NCI-H187 (cell line): ENCODE measurements at places on chromosomes 16 and 17.

- no peak for DNase-seq
Observed at GRCh38 chr17:56697190-56697589, 103.7 kb downstream of the NOG start.

DNA sequence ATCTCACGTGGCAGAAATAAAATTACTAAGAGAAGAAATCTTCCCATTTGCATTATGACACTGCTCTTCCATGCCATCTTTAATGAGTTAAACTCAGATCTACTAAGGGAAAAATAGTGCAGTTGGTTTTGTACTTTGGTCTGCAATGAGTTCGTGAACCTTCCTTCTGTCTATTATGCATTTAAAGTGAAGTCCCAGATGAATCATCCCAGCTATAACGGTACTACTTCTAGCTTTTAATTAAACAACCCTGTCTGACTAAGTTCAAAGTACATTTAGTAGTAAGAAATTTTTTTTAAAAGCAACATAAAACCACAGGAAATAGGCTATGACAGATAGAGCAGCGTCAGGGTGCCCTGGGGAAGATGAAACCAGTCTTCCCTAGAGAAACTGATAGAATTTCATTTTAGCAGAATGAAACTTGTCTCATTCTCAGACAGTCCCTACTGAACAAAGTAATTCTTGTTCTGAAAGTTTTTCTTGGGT, 1.8 kb downstream of the TMIGD1 start:
- DNase-seq: no peak

DNA sequence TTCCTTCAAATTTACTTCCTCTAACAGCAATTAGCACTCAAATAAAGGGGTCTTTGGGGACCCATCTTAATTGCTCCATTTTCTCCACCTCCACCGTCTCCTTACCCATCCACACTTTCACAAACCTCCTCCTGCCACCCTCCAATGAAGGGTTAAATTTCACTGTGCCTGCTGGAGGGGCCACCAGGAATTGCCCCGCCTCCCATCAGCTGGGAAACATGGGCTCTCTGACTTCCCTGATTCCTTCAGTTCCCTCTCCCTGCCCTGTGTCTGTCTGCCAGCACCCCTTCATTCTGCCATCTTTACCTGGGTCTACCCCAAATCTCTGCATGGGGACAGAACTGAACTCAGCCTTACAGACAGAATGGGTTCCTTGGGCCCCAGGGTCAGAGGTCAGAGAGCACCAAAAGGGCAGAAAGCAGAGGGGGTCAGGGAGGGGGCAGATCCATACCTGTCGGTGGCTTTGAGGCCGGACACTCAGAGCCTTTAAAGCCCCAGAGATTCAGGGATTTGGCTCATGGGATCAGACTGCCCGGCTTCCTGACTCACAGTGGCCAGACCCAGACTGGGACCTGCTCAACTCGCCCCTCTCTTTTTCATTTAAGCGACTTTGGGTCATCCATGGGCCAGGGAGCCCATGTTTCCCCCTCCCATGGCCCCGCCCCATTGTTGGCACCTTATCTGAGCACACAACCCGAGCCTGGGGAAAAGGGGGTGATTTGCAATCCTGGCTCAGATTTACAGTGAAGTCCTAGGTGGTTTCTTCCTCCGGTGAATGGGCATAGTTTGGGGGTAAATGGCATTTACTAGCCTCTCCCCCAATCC, 17.6 kb upstream of the SP2 start:
- no peak for DNase-seq

- no peak for DNase-seq
Observed at GRCh38 chr17:68706356-68706920, 105.3 kb upstream of the FAM20A start.

GRCh38 chr17:42017866-42018200, 594 bp upstream of the DNAJC7 start:
- no peak for DNase-seq

GRCh38 chr16:88781140-88782077, 3.6 kb downstream of the PIEZO1 start:
- DNase-seq: no peak

DNA sequence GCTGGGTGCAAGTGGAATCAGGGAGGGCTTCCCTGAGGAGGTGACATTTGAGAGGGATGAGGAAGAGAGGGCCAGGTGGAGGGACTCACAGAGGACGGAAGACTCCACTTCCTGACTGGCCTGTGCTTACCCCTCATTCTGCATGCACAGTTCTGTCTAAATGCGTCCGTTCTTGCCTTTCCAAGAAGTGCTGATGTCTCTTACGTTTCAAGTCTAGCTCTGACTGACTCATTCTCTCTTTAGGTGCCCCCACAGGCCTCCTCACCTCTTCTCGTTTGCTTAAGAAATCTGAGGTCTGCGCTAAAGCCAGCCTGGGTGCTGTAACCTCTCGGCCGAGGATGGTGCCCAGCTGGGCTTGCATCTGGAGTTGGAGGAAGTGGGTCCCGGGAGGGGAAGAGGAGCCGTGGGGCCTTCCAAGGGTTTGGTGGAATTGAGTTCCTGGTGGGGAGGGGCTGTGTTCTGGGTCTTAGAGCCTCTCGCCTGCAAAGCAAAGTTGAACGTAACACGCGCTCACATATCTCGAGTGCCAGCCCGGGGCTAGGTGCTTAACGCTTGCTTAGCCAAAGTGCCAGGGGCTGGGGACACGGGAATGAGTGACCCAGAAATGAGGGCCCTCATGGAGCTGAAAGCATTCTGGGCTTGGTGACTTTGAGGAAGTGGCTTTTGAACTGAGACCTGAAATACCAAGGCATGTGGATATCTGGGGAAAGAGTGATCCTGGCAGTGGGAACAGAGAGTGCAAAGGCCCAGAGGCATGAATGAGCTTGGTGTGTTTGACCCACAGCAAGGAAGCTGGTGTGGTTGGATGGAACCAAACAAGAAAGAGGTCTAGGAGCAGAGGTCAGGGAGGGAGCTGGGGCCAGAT, 4.8 kb downstream of the IL4R start:
- DNase-seq: no peak

GRCh38 chr17:6683730-6684459, 29.3 kb downstream of the SLC13A5 start:
- DNase-seq: no peak

DNA sequence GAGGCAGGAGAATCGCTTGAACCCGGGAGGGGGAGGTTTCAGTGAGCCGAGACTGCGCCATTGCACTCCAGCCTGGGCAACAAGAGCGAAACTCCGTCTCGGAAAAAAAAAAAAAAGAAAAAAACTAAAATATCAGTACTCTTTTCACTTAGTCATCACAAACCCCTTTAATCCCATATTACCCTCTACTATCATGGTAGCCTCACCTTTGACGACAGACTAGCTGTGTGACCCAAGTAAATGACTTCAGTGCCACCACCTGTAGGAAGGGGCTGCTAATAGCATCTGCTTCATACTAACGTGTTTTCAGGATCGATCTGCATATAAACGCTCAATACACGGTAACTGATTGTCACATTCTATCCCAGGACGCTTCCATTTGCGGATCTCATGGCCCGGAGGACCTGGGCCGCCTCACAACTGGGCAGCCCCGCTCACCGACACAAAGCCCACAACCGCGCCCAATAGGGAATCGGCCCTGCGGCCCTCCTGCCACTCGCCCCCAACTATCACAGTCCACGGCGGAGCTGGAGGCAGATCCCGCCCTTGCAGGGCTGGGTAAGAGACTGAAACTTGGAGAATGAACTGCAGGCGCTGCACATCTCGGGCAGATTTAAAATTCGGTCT, 1.1 kb upstream of the ZNF263 start:
- DNase-seq: no peak

- peak; percentile 95 for DNase-seq
Observed at GRCh38 chr17:45051060-45051719, at the start of gene DCAKD. TSS of gene DCAKD (minus strand) at chr17:45051632. CDS start at chr17:45034885, 16,747 bp downstream.

DNA sequence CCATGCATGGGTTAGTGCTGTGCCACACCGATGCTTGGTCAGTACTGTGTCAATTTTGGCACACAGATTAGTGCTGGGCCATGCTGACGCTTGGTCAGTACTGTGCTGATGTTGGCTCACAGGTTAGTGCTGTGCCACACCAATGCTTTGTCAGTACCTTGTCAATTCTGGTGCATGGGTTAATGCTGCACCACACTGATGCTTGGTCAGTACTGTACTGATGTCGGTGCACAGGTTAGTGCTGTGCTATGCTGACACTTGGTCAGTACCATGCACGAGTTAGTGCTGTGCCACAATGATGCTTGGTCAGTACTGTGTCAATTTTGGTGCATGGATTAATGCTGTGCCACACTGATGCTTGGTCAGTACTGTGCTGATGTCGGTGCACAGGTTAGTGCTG, 103.0 kb downstream of the NPIPB11 start:
- DNase-seq: no peak

GRCh38 chr17:61323909-61324868, 75.5 kb upstream of the TBX2 start:
- DNase-seq: no peak

- DNase-seq: no peak
Observed at GRCh38 chr16:14527411-14528044, 102.5 kb downstream of the PARN start.

DNA sequence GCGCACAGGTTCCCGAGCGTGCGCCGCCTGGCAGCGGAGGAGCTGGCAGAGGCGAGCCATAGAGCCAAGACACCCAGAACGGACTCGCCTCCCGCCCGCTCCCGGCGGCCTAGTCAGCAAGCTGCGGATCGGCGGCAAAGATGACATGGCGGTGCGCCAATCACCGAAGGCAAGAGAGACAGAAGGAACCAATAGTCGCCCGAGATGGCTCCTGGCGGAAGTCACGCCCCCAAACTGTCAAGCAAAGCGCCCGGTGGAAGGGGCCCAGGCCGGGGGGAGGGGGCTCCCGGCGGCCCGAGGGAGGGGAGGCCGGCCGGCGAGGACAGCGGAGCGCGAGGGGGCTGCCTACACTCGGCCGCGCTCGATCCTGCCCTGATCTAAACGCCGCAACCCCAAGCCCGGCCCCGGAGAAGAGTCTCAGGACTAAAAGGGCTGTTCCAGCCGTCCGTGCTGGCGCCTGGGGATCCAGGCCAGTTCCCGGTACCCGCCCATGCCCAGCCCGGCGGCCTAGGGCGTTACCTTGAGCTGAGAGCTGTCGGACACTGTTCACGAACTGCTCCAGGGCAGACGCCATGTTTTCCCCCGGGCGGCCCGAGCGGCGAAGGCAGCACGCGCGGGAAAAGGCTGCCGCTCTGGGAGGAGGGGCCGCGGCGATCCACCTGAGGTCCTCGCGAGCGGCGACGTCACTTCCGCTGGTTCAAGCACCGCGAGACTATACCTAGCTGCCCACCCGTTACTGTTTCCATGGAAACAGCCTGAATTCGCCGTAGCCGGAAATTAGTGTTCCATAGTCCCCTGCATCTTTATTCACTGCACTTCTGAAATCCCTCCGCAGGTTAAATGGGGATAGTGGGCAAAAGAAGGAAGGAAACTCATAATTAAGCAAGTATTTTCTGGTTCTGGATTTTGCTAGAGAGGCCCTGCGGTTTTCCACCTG, at the start of gene COPS3:
COPS3 (minus strand) TSS at position 634 of the 937 bp plus-strand sequence; CDS start at position 574, 60 bp downstream.
- peak; percentile 81 for DNase-seq

DNA sequence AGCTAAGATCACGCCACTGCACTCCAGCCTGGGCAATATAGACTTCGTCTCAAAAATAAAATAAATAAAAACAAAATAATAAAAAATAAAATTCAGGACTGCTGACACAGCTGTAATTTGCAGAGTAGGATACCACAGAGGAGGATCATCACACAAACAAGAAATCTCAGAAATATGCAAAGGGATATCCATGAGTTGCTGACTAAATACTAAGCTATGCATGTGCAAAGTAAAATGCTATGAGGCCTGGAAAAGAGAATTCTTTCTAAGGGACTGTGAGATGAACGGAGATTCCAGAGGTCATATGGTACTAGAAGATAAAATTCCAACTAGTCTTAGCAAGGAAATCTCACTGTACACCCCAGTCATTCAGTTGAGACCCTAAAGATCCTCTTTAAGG, 74.8 kb downstream of the SLC39A11 start:
- no peak for DNase-seq

DNA sequence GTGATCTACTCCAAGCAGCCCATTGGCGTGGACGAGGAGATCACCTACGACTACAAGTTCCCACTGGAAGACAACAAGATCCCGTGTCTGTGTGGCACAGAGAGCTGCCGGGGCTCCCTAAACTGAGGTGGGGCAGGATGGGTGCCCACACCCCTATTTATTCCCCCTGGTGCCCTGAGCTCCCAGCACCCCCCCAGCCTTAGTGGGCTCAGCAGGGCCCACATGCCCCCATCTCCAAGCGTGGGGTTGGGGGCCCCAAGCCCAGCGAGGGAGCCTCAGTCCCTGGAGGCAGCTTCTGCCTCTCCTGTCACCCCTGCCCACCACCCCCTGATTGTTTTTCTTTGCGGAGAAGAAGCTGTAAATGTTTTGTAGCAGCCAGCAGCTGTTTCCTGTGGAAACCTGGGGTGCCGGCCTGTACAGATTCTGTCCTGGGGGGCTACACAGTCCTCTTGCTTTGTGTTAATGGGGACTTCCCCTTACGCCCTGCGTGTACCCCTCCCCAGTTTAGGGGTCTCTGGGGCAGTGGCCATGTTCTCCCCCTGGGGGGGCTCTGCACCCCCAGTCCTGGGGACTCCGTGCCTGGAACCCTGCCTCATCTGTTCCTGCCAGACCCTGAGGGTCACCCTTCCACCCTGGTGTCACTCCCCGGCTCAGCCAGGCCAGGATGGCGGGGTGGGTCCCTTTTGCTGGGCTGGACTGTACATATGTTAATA, 953 bp upstream of the HSD3B7 start:
- DNase-seq: no peak

DNA sequence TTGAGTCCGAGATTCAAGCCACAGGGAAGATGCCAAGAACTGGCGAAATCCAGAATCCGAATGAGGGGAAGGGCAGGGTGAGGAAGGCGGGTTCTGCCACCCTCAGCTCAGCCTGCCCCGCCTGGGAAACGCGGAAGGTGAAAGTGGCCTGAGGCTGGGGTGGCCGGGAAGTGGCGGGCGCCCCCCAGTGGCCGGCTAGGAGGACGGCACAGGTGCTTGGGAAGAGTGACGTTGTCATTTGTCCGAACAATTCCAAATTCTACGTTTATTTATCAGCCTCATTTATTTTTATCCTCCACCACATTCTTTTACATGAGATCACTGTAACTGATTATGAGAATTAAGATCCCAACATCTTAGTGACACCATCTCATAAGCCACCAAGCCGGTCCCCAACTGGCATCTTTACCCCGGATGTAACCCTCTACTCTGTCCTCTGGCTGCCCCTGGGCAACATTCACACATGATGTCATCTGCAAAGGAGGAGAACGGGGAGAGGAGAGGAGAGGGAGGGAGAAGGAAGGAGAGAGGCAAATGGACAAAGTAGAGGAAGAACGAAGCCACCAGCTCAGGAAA, 21.3 kb downstream of the SRCIN1 start:
- DNase-seq: peak; percentile 3
